ENCODE measurements at places on chromosomes 13 and 19.

- DNase-seq: no peak
Observed at GRCh38 chr13:75307370-75307949, 174.5 kb downstream of the TBC1D4 start.

GRCh38 chr19:1264801-1265614 is 4.1 kb upstream of the CIRBP start:
- DNase-seq: no peak

DNA sequence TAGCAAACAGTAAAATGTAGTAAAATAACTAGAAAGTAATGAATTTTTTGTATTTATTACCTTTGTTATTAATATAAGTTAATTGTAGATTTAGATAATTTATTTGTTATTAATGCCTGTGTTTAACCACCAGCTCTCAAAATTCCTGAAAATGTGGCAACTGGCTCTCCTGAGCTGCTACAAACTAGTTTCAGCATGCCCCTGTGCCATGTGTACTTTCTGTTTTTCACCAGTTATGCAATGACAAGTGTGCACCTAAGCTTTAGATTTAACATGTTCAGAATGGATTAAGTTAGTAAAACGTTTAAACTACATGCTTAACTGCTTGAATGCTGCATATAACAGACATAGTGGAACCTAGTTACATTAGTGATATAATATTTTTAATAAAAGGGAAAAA is 88.1 kb downstream of the POSTN start:
- no peak for DNase-seq

DNA sequence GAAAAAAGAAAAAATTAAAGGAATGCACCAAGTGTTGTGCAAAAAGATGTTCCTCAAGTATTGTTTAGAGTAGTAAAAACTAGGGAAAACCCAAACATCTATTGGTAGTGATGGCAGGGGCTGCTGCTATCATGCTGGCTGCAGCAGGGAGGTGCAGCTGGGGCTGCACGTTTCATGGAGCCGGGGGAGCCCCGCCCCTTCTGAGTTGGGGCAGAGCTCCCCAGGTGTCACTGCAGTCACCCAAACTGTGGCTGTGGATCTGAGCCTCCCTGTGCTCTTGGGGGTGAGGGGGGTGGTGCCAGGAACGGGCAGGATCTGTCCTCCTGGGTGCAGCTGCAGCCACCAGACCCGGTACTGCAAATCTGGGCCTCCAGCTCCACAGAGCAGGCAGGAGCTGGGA is 11.5 kb upstream of the UBE2S start:
- no peak for DNase-seq

- no peak for DNase-seq
Observed at GRCh38 chr19:57241176-57241575, 744 bp downstream of the ZNF805 start.

DNA sequence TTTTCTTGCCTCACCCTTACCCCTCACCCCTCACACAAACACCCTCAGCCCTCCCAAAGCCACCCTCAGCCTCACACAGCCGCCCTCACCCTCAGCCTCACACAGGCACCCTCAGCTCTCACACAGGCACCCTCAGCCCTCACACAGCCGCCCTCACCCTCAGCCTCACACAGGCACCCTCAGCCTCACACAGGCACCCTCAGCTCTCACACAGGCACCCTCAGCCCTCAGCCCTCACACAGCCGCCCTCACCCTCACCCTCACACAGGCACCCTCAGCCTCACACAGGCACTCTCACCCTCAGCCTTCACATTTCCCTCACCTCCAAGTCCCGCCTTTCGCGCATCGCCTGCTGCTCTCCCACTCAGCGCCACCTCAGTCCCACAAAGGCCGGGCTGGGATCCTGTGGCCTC is 287 bp upstream of the ZSCAN22 start:
- no peak for DNase-seq

- DNase-seq: no peak
Observed at GRCh38 chr19:35220315-35220921, 8.1 kb downstream of the FAM187B start.

DNA sequence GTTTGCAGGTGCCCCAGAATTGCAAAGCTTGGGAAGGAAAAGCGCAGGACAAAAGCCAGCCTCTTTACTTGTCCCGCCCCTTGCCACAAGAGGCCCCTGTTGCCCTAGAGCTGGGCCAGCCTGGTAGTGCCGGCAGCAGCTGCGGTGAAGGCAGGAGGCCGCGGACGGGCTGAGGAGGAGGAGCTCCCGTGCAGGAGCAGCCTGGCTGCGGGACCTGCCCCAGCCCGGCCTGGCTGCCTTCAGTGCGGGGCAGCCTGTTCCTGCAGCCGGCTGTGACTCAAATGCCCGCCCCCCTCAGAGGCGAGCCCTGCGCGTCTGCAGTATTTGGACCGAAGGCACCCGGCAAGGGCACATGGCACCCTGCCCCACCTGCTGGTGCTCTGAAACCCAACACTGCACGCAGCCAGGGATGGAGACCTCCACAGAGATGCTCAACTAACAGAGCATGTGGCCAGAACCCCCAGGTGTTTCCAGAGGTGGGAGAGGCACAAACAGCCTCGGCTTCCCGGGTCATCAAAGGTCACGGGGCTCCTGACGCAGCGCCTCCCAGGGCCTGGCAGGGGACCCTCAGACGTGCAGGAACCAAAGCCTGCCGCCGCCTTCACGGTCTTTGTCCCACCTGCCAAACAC is 29.7 kb downstream of the NAXD start:
- no peak for DNase-seq

GRCh38 chr19:1038978-1039645 is 795 bp upstream of the ABCA7 start:
- DNase-seq: no peak

- DNase-seq: no peak
Observed at GRCh38 chr13:99505814-99506269, 4.6 kb downstream of the TM9SF2 start.

- no peak for DNase-seq
Observed at GRCh38 chr19:33988601-33989000, 183.7 kb upstream of the LSM14A start.

DNA sequence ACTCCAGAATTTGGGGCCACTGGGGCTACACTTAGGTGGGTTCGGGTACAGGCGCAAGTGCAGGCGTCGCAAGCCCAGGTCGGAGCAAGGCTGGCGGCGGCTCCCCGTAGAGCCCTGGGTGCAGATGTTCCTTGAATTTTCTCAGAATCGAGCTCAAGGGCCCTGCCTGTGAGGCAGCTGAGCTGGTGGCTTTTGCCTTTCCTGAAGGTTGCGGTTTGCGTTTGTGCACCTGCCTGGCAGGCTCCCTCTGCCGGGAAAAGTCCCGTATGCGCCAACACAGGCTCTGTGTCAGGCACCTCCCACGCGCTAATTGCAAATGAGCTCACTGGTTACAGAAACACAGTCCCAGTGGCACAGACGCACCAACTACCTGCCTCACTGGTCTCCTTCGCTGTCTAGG is 5.9 kb downstream of the DOHH start:
- no peak for DNase-seq

- no peak for DNase-seq
Observed at GRCh38 chr13:53098455-53098854, 69.8 kb downstream of the OLFM4 start.

DNA sequence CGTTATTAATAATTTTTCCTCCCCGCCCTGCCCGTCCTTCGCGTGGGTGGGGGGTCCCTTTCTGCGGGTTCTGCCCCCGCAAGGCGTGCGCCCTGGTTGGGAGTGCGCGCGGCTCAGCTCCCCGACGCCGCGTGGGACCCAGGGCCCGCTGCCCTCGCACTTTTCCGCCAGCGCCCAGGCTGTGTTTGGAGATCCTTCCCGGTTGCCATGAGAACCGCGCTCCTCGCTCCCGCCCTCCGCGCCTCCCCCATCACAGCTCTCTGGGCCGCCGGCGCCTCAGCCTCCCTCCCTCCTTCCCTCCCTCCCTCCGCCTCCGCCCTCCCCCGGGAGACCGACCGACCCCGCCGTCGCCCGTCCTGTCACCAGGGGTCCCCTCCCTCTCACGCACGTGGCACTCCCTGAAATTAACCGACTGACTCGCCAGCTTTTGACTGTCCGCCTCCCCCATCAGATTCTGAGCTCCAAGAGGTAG is 2.4 kb upstream of the SSBP4 start:
- DNase-seq: no peak

DNA sequence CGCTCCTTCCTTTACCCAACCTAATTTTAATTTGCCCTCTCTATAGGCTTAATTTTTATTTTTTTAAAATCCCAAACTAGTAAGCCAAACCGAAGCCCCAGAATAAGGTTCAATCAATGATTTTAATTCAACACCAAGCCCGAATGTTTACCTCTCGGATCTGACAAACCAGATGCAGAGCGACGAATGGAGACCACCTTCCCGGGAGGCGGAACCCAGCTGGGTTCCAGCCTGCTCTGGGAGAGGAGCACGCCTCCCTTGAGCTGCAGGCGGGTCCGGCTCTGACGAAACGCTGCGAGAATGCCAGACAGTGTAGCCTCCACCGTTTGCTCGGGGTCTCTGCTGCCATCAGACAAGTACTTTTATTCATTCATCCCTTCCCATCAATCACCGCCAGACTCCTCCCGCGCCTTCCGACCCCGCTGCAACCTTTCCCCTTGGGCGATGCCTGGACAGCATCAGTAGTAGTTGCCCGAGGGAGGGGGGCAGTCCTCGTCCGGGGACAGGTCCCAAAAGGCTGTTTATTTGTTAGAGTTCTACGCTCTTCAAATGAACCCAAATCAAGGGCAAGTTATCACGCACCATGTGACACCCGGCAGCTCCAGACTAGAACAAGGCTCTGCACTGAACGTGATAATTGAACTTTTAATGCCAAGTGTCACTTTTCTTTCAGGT is 752 bp upstream of the EDNRB start:
- DNase-seq: no peak

DNA sequence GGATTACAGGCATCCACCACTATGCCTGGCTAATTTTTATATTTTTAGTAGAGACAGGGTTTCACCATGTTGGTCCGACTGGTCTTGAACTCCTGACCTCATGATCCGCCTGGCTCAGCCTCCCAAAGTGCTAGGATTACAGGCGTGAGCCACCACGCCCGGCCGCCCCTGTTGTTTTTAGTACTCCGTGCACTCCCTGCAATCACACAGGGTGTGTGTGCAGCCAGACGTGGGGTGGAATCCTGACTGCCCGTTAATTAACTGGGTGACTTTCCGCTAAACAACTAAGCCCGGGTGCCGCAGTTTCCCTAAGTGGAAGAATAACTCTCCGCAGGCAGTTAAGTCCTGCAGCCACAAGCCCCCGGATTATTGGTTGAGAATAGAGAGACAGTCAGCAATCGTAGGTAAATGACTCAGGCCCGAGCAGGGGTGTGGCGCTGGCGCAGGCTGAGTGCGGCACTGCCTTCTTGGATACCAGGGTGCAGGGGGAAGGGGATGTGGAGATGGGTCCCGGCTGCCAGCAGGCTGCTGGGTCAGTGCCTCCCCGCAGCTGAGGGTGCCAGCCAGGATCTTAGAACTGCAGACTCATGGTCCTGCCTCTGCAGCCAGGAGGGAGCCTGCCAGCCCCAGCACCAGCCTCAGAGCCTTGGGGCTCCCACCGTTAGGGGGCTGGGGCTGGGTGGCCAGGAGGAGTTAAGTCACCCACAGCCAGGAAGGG is 6.1 kb upstream of the FXYD3 start:
- DNase-seq: no peak

DNA sequence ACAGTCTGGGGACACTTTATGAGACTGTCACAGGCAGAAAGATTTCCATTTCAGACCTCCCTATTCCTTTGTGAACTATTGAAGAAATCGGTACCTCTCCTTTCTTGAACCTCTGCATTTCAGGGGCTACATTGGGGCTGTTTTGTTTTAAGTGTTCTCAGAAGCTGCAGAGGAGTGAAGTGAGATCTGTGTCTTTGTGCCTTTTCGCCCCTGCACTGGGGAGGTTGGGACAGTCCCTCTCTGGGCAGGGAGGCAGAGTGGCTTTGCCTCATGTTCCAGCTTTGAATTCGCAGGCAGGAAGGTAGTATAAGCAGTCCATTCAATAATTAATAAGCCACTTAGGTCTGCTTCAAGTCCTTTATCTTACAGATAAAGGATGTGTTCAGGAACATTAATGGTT is 9.5 kb upstream of the AMER2 start:
- DNase-seq: no peak

- DNase-seq: no peak
Observed at GRCh38 chr13:102392481-102393209, 9.2 kb downstream of the FGF14 start.

DNA sequence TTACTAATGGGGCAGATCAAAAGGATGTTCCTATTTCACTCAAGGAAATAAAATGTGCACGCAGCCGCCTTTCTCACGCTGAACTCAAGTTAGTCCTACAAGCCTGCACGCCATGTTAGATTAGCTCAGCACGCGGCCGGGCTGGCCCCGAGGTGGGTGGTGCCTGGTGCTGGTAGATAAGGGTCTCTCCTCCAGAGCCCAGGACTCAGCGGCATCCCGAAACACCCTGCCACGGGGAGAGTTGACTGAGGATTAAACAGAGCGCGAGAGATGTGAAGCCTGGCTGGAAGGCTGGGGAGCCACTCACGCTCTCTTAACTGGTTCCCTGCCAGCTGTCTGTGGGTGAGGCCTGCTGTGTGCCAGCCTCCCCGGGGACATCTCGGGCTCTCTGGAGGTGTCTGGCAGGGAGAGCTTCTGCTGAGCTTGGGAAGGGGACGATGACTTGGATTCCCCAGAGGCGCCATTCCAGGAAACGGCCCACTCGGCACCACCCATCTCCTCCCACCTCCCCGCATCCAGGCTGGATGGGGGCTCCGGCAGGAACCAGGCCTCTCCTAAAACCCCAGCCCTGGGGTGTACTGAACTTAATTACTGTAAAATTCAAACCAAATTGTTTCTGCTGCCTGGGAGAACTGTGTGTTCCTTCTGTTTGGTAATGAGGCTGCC is 122.2 kb downstream of the KDM4B start:
- no peak for DNase-seq

- no peak for DNase-seq
Observed at GRCh38 chr13:36217456-36217855, 3.1 kb upstream of the SOHLH2 start.

GRCh38 chr19:1116726-1117581 is 13.2 kb downstream of the GPX4 start:
- DNase-seq: no peak

DNA sequence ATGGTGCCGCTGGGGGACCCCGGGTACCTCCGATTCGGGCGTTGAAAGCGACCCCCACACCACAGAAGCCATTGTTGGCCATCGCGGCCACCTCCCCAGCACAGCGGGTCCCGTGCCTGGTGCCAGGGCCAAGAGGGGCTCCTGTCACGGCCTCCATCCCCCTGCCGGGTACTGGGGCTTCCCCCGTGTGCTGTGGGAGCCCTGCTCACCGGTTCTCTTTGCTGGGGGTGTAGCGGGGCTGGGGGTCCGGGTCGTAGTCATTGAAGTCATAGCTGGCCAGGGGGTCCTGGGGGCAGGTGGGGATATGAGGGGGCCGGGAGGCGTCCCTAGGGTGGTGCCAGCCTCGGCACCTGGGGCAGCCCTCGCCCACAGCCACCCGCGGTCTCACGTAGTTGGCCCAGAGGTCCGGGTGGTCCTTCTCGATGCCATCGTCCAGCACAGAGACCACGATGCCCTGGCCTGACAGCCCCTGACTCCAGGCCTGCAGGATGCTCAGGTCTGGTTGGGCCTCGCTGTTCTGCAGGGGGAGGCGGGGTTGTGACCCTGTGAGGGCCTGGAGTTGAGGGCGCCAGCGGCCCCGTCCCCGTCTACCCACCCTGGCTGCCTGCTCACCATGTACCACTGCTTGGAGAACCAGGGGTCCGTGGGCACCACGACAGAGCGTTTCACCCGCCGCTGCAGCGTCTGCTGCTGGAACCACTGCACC is 2.4 kb downstream of the PCSK4 start:
- DNase-seq: no peak

GRCh38 chr19:38223617-38224013 is 407 bp downstream of the DPF1 start:
- no peak for DNase-seq

GRCh38 chr13:98941126-98941525 is 36.7 kb downstream of the DOCK9 start:
- no peak for DNase-seq

GRCh38 chr13:101026736-101027398 is 352.3 kb upstream of the TMTC4 start:
- no peak for DNase-seq

Measured in stimulated activated CD8-positive, alpha-beta memory T cell treated with anti-CD3 and anti-CD28 coated beads, Interleukin-4, amount 100 ng/mL, for 4 hours (primary cell).